HT1080 (cell line): ENCODE measurements at places on chromosomes 7 and 10.

GRCh38 chr7:141272417-141272816 is 198.6 kb downstream of the TMEM178B start:
- no peak for DNase-seq

- DNase-seq, result peak; percentile 17
Observed at GRCh38 chr7:66669088-66669487, 40.4 kb downstream of the KCTD7 start.

DNA sequence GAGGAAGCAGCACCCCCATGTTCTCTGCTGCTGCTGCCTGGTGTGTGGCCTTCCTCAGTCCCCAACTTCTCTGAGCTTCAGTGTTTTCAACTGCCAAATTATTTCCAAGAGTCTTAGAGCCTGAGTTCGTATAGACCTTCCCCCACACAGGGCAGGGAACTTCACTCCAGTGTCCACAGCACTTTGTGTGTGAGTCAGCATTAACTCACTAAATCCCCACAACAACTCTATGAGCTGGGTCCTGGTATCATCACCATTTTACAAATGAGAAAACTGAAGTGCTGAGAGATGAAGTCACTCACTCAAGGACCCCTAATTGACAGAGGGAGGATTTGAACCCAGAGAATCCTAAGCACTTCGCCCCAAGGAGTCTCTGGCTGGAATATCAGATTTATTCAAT is 48.3 kb downstream of the ADCYAP1R1 start:
- peak; percentile 69 for DNase-seq

DNA sequence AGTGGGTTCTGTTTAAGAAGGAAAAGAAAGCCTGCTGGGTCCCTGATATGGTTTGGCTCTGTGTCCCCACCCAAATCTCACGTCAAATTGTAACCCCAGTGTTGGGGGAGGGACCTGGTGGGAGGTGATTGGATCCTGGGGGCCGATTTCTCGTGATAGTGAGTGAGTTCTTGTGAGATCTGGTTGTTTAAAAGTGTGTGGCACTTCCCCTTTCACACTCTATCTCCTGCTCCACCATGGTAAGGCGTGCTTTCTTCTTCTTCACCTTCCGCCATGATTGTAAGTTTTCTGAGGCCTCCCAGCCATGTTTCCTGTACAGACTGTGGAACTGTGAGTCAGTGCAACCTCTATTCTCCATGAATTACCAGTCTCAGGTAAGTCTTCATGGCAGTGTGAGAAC is 42.6 kb downstream of the INPP5A start:
- no peak for DNase-seq
